ENCODE measurements at places on chromosomes 1 and 21.
A peak's percentile ranks its signal among the peaks of the same experiment; 100 is the strongest.

DNA sequence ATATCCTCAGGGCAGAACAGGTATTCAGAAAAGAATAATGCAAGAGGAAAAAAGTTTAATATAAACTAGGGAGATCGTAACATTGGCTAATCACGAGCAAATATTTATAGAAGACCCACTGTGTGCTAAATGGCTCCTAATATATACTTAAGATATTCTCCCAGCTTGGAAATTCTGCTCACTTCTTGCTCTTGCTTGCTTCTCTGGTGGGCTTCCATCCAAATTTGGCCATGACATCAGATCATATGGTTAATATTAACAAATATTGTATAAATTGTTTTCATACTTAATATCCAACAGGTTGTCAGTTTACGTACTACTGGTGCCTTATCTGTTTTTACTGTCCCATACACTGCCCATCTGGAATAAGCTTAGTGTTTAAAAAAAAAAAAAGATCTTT is 1.1 kb downstream of the COX20 start:
- DNase-seq = no peak

- no peak for DNase-seq
Measured at GRCh38 chr1:204045430-204045829, 27.5 kb upstream of the SOX13 start.

- DNase-seq = no peak
Measured at GRCh38 chr1:57024428-57024827, 58.6 kb upstream of the C8B start.

- no peak for DNase-seq
Measured at GRCh38 chr1:157512036-157512969, 40.0 kb downstream of the FCRL5 start.

DNA sequence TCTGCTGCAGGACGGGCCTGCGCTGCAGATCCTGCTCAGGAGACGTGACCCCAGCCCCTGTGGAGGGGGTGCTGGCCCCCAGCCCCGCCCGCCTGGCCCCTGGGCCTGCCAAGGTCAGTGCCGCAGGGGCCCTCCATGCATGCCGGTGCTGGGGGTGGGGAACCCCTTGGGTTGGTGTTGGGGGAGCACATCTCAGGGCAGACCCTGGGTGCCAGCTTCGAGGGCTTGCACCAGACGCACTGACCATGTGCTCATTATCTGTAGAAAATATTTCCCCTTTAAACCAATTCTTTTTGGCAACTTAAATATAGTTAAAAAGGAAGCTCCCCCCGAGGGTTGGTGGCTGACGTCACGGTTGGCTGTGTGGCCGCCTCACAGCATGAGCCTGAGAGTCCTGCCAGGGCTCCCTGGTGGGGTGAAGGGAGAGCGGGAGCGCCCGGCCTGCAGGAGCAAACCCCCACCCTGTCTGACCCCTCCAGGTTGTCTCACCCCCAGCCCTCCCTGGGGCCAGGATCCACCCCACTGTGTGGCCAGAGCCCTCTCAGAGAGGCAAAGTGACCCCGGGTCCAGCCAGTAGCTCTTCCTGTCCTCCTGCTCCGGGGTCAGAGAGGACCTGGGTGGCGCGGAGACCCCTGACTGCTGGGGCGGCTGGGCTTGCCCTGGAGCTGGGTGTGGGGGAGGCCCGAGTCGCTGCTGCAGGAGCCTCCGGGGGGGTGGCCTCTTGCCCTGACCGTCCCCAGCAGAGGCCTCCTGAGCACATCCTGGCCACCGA is 5.3 kb upstream of the PFKL start:
- DNase-seq = no peak

- DNase-seq = no peak
Measured at GRCh38 chr1:61224609-61225008, 142.2 kb downstream of the NFIA start.

GRCh38 chr1:15410884-15411245 is 1.2 kb downstream of the EFHD2 start:
- DNase-seq = peak; percentile 86
